ENCODE measurements at places on chromosomes 3 and 15. TPM values are rescaled to one million over a fixed set of nuclear protein-coding genes. Genes with fewer than 3 reads are reported as not detected.

Gene AVEN
- total RNA-seq: 27.0 TPM

Gene PDZRN3
- 35.6 TPM for total RNA-seq

Gene HDAC11
- total RNA-seq: 8.7 TPM

GRCh38 chr15:25693321-25694238, 169.5 kb downstream of the ATP10A start:
- DNase-seq: peak; percentile 48

DNA sequence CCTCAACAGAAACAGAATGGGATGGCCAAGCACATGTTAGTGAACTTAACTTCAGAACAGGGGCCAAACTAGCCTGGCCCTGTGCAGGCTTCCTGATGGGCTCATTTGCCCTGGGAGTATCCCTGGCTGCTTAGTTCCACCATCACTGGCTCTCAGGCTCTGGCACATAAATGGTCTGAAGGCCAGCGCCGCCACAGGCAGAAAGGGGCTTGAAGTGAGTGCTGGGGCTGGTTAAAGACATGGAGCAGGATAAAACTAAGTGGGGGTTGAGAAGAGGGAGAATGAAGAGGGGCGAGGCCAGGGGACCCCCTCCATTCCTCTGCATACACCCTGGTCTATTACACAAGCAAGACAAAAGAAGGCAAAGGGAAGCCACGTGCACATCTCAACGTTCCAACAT, 12.2 kb downstream of the SLCO2A1 start:
- no peak for DNase-seq

Gene ARGFX
- not detected for total RNA-seq
